ENCODE measurements at places on chromosomes 11 and 22.

GRCh38 chr11:44763121-44763820 lies 36.5 kb downstream of the TSPAN18 start:
- DNase-seq: no peak

GRCh38 chr22:27578937-27579617 lies 222.5 kb downstream of the MN1 start:
- no peak for DNase-seq

DNA sequence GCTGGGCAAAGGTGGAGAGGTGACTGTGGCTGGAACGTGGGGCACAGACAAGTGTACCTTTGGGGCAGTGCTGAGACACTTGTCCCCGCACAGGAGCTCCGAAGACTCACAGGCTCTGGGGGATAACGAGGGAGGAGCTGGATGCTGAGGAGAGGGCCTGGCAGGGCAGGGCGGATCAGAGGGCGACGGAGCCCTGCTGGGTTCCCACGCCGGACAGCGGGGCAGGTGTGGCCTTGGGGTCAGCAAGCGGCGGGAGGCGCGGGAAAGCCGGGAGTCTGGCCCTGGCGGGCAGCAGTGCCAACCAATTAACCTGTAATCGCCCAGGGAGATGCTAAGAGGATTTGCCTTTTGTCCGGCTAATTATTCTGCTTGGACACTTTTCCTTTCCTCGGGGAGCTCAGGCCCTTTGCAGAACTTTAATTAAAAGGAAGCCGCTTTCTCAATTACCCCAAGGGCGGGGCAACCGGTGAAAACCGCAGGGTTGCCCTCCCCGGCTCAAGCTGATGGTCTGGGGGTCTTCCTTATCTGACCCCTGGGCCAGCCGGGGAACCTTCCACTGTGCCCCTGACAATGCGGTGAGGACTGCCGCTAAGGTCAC lies 71.5 kb downstream of the WNT7B start:
- DNase-seq: no peak

GRCh38 chr22:50305393-50305922 lies 2.0 kb downstream of the PLXNB2 start:
- DNase-seq: no peak
